ENCODE measurements at places on chromosomes 12 and 14. TPM values are rescaled to one million over a fixed set of nuclear protein-coding genes. Genes with fewer than 3 reads are reported as not detected.

GRCh38 chr14:86858031-86858430 lies 1135.0 kb downstream of the GALC start:
- DNase-seq, result no peak
- no peaks in the 10 kb centered on the region for H3K36me3 ChIP-seq
- no peaks in the 10 kb centered on the region for H3K4me1 ChIP-seq

GRCh38 chr14:80379035-80379434 lies 167.7 kb upstream of the DIO2 start:
- H3K27me3 ChIP-seq, result no peaks in the 10 kb centered on the region
- H3K4me1 ChIP-seq, result no peaks in the 10 kb centered on the region
- H3K36me3 ChIP-seq, result no peaks in the 10 kb centered on the region
- no peak overlapping the region for H3K27ac ChIP-seq
- no peak overlapping the region for H3K4me3 ChIP-seq

DNA sequence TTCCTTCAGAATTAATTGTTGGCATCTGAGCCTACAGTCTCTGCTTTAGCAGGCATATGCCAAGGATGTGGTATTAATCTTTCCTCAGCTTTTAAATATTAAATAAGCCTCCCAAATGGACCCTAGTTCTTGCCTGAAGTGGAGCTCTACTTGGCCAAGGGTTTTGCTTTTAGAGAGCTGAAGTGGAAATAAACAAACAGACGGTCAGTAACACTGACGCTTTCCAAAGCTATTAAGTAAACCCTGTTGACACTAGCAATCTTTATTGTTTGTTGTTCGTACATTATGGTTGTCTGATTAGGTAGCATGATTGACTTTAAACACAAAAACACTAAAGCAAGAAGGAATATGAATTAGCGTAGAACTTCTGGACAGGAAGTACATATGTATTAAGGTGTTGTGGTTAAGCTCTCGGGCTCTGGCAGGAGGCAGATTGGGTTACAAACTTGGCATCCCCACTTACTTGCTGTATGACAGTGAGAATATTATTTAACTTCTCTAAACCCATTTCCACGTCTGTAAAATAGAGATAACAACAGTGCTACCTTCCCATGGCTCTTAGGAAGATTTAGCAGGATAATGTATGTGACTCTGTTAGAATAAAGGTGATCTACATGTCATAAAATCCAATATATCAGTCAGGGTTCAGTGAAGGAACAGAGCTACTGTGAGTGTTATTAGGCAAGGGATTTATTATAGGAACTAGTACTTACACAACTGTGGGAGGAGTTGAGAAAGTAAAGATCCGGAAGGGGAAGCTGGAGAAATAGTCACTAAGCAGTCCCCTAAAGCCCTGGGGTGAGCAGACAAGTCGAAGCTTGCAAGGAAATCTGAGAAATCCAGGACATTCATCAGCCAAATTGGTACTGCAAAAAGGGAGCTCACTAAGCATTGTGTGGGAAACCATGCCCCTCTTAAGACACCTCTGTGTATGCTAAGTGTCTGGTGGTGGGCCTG lies 92.2 kb upstream of the ATF7IP start:
- no peaks in the 10 kb centered on the region for H3K36me3 ChIP-seq
- no peaks in the 10 kb centered on the region for H3K4me1 ChIP-seq
- peak overlapping the region; percentile 1 for H3K27ac ChIP-seq
- H3K4me3 ChIP-seq, result no peak overlapping the region
- no peak for DNase-seq
- H3K27me3 ChIP-seq, result no peaks in the 10 kb centered on the region

DNA sequence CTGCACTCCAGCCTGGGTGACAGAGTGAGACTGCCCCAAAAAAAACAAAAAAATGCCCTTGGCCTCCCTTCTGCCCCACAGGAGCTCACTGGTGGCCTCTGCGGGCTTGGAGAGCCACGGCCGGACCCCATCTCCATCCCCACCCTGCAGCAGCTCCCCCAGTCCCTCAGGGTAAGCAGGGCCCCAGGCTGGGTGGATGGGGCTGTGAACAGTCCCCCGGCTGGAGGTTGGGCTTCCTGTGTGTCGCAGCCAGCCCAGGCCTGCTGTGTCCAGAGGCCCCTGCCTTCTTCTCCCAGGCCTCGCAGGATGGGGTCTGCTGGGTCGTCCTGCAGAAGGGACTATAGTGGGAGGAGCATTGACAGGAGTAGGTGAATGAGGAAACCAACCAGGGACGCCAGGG lies 15.4 kb upstream of the PUS1 start:
- H3K36me3 ChIP-seq, result peaks cover 43% of the 10 kb centered on the region
- H3K4me1 ChIP-seq, result no peaks in the 10 kb centered on the region
- no peak overlapping the region for H3K27ac ChIP-seq
- H3K4me3 ChIP-seq, result no peak overlapping the region
- no peak for DNase-seq

DNA sequence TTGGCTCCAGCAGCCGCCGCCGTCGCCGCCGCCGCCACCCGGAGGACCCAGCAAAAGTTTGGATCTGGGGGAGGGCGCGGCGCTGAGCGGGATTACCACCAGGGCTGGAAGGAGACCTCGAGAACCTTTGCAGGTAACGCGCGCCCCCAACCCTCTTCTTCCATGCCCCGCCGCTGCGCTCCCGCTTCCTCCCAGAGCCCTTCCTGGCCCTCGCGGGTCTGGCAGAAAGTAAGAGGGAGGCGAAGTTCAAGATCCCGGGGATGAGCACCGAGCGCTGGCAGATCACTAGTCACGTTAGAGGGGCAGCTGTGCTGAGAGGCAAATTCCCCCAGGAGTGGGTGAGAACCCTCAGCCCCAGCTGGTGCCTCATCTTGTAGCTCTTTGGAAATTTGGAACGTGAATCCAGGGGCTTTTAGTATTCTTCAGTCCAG lies 3.9 kb downstream of the FLRT2 start:
- H3K36me3 ChIP-seq, result no peaks in the 10 kb centered on the region
- H3K4me3 ChIP-seq, result peak overlapping the region; percentile 74
- H3K27ac ChIP-seq, result peak overlapping the region; percentile 74
- peaks cover 3% of the 10 kb centered on the region for H3K4me1 ChIP-seq

GRCh38 chr12:130858084-130858483 lies 13.8 kb upstream of the RAN start:
- H3K4me1 ChIP-seq, result no peaks in the 10 kb centered on the region
- H3K27ac ChIP-seq, result no peak overlapping the region
- no peak for DNase-seq
- no peak overlapping the region for H3K4me3 ChIP-seq
- no peaks in the 10 kb centered on the region for H3K36me3 ChIP-seq

DNA sequence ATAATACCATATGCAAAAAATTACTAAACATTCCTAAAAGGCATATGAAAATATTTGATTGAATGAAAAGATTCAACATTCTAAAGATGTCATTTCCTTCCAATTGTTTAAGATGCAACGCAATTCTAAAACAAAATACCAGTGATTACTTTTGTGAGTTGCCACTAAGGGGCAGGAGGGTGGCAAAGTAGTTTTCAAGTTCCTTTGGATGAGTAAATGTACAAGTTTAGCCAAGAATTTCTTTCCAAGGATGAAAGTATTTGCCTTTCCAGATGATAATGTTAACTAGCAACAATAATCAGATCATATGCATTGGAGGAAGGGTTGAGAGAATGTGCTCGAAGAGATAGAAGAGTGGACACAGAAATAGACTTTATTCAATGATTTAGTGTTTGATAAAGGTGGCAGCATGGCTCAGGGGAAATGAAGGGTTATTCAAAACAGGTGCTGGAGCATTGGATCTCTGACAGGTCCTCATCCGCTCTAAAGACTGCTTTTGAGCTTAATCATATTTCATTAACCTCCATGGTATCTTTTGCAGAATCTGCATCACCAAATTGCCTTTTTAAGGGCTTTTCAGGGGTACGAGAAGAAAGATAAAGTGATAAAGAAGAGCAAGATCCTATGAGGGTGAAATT lies 678.5 kb upstream of the TBX3 start:
- no peaks in the 10 kb centered on the region for H3K27me3 ChIP-seq
- no peak overlapping the region for H3K27ac ChIP-seq
- H3K4me1 ChIP-seq, result no peaks in the 10 kb centered on the region
- DNase-seq, result no peak
- H3K4me3 ChIP-seq, result no peak overlapping the region

DNA sequence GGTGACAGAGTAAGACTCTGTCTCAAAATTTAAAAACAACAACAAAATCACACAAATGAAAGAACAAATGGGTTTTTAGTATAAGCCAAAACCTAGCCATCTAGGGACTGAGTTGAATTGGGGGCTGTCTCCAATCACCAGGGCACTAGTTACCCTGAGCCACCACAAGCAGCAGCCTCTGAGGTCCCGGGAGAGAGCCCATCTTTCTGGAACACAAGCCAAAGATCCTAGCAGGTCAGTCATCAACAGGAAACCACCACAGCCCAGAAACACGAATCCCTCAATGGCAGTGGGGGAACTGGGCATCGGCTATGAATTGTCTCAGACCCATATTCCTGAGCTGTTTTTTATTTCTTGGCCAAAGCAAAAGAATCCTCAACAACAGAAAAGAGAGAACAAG lies 75.3 kb downstream of the KDM2B start:
- no peaks in the 10 kb centered on the region for H3K27me3 ChIP-seq
- H3K4me1 ChIP-seq, result no peaks in the 10 kb centered on the region
- no peak for DNase-seq
- H3K27ac ChIP-seq, result no peak overlapping the region

GRCh38 chr12:47931187-47931586 lies 26.4 kb upstream of the VDR start:
- H3K27me3 ChIP-seq, result no peaks in the 10 kb centered on the region
- no peaks in the 10 kb centered on the region for H3K4me1 ChIP-seq
- no peak overlapping the region for H3K27ac ChIP-seq
- DNase-seq, result no peak
- no peaks in the 10 kb centered on the region for H3K36me3 ChIP-seq

DNA sequence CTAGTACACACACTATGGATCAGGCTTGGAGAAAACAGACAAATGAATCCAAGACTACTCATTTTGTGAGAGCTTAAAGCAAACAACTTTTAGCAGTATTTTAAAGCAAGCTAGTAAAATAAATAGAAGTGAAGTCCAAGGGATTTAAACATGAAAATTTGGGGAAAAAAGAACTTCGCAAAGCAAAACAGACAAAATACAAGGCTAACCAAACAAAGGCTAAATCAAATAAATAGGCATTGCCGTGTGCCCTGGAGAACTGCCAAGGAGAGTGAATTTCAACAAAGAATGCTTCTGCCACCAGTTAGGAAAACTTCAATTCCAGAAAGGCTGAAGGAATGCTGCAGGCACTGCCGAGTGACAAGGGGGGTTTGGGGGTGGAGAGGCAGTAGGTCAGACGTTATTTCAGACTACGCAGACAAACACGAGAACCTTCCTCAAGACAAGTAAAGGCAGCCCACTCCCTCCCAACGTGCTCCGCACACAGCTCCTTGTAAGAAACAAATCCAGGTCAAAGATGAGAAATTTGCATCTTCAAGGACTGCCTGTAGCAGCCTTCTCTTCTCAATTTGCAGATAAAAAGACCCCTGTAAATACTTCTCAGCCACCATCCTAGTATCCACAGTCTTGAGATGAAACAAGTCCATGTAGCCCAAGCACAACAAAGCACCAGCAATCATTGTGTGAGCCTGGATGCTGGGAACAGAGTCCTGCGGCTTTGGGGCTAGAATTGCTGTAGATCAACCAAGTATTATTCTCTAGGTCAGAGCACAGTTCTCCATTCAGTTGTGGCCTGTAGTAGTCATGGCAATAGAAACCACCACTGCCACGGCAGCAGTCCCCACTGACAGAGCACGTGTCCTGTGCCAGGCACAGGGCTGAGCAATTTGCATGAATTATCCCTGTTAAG lies 43.3 kb downstream of the EFCAB11 start:
- no peaks in the 10 kb centered on the region for H3K36me3 ChIP-seq
- H3K4me1 ChIP-seq, result no peaks in the 10 kb centered on the region
- no peak for DNase-seq
- no peaks in the 10 kb centered on the region for H3K27me3 ChIP-seq
- no peak overlapping the region for H3K4me3 ChIP-seq

DNA sequence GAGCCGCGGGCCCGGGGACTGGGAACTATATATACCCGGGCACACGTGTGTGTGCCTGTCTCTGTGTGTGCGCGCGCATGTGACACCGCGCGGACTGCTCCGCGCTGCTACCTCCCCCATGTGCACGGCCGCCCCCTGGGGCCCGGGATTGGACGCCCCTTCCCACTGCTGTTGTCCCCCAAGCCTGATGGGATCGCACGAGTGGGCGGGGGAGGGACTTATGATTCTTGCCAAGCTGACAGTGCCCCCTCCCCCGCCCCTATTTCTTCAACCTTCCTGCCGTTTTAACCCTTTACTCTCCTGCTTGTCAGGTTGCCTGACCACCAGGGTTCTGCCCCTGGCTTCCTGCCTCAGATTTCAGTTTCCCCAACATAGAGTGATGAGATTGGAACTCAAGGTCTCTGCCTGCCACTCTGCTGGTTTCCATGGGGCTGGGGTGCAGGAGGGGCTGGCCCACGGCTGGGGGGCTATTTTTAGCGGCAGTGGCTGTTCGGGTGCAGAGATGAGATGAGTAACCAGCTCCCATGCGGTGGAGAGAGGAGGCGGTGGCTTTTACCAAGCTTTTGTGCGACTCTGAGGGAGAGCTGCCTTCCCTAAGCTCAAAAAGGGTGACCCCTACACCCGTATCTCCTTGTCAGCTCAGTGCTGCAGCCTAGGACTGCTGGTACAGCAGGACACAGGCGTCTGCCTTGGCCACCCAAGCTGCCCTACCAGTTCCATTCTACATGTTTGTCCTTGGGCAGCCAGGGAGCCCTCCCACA lies at the start of gene DDN:
TSS of gene DDN (minus strand) at position 5 of the 761 bp plus-strand sequence. CDS start 88 bp downstream, outside the sequence.
- H3K4me1 ChIP-seq, result peaks cover 30% of the 10 kb centered on the region
- H3K4me3 ChIP-seq, result peak within 1 kb of the TSS; percentile 47
- no peak for DNase-seq
- peaks cover 12% of the 10 kb centered on the region for H3K36me3 ChIP-seq
- no peaks in the 10 kb centered on the region for H3K27me3 ChIP-seq
- H3K27ac ChIP-seq, result no peak within 1 kb of the TSS

DNA sequence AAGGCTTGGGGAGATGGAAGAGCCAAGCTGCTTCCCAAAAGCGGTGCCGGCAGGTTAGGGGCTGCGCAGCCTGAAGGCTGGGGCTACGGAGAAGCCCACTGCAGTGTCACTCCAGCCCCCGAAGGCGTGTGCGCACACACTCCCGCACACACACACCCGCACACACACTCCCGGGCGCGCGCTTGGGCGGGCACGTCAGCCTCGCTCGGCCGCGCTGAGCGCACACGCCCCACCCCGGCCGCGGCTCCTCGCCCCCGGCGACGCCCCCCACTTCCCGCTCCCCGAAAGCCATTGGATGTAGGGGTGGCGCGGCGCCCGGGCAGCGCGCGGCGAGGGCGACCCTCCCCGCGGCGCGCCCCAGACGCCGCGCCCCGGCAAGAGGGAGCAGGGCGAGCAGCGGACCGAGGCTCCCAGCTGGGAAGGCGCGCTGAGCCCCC lies at the start of gene KCNK10:
TSS of gene KCNK10 (minus strand) at position 184 of the 437 bp plus-strand sequence. CDS start 471 bp downstream, outside the sequence.
- peak within 1 kb of the TSS; percentile 44 for H3K4me3 ChIP-seq
- no peaks in the 10 kb centered on the region for H3K36me3 ChIP-seq
- no peak for DNase-seq
- no peak within 1 kb of the TSS for H3K27ac ChIP-seq

- peaks cover 40% of the 10 kb centered on the region for H3K36me3 ChIP-seq
- no peak for DNase-seq
- no peaks in the 10 kb centered on the region for H3K27me3 ChIP-seq
- peaks cover 96% of the 10 kb centered on the region for H3K4me1 ChIP-seq
- H3K4me3 ChIP-seq, result peak overlapping the region; percentile 54
These were observed 92.0 kb downstream of the RFLNA start for GRCh38 chr12:124386661-124387527.

GRCh38 chr14:26597589-26598080 lies at the start of gene NOVA1:
NOVA1 (minus strand) TSS chr14:26598033; CDS start chr14:26597436, 597 bp downstream.
- peak; percentile 9 for DNase-seq
- H3K4me3 ChIP-seq, result peak within 1 kb of the TSS; percentile 74
- H3K27me3 ChIP-seq, result no peaks in the 10 kb centered on the region
- no peaks in the 10 kb centered on the region for H3K36me3 ChIP-seq
- H3K4me1 ChIP-seq, result no peaks in the 10 kb centered on the region
- H3K27ac ChIP-seq, result peak within 1 kb of the TSS; percentile 94

The IL23A gene
- not detected for total RNA-seq

The ACACB gene
- 517 TPM for total RNA-seq

The GPR68 gene
- total RNA-seq, result 0.21 TPM

The GXYLT1 gene
- total RNA-seq, result 23.1 TPM

The KRT80 gene
- total RNA-seq, result not detected
